ENCODE measurements at places on chromosomes 11 and 22. TPM values are rescaled to one million over a fixed set of nuclear protein-coding genes. Genes with fewer than 3 reads are reported as not detected.

DNA sequence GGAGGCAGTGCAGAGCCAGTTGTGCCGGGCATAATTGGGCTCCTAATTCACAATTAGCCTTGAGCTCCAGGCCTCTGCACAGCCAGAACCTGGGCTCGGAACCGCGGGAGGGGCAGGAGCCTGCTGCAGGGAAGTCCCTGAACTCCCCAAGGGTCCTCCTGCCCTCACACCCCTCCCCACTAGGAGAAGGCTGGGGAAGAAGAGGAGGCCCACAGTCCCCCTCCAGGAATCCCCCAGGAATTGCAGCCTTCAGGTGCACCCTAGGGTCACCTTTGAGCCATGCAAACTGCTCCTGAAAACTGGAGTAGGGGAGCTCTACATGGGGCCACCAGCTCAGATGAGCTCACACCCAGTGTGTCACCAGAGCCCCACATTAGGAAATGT lies 93.8 kb upstream of the LMO1 start:
- no peak for DNase-seq

DNA sequence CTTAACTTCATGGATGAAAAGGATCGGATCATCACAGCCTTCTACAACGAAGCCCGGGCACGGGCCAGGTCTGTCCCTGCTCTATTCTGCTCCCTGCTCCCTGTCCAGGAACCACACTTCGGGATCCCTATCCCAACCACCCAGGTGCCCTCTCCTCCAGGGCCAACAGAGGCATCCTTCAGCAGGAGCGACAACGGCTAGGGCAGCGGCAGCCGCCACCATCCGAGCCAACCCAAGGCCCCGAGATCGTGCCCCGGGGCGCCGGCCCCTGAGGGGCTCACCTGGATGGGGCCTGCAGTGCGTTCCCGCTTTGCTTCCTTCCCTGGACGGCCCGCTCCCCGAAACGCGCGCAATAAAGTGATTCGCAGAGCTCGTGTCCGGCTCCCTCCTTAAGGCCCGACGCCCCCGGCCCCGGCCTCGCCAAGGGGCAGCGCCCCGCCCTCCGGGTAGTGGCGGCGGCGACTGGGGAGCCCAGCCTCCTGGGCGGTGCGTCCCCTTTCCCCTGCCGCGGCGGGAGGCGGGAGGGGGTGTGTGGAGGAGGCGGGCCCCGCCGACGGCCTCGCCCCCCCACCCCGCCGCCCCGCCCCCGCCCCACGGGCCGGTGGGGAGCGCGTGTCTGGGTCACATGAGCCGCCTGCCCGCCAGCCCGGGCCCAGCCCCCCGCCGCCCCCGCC lies at the start of gene VEGFB:
VEGFB (plus strand) TSS at position 672 of the 674 bp plus-strand sequence. CDS start 250 bp downstream, outside the sequence.
- peak; percentile 64 for DNase-seq

GRCh38 chr11:134741453-134742223 lies 329.6 kb upstream of the B3GAT1 start:
- no peak for DNase-seq

- no peak for DNase-seq
Observed at GRCh38 chr11:92308366-92308765, 83.7 kb downstream of the FAT3 start.

DNA sequence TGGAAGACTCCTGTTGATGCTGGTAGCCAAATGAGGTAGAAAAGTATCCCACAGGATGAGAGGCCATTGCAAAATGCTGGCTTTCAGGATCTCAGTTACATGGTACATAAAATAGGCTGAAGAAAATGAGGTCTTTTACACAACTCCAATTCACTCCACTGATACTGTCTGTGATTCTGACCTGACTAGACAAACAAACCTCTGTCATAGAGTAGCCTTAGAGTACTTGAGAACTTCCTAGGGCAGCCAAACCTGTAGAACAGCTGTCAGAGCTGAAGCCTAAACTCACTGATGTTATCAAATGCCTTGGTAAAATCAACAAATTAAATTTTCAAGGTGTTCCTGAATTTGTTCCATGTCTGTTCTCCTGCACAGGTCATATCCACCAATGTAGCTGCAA lies 26.2 kb upstream of the POGLUT3 start:
- no peak for DNase-seq

DNA sequence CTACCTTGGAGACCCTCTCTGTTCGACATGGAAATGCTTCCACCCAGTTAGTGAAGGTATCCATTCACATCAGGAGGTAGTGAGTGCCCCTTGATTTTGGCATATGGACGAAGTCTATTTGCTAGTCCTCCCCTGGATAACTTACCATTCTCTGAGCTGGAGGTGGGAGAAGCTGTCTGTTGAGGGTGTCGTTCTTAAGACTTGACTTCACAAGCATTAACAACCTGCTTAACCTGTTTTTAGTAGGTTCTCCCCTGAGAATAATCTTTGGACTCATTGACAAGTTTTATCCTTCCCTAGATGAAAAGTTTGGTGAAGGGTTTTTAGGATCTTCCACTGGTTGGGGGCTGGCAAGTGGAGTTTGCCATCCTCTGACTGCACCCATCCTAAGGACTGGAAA lies 1053.8 kb upstream of the CNTN5 start:
- DNase-seq = no peak

The LARGE2 gene
- not detected for total RNA-seq

The MCAM gene
- 12.1 TPM for total RNA-seq

The POU2AF2 gene
- total RNA-seq = not detected

The SMC1B gene
- not detected for total RNA-seq
